ENCODE measurements at places on chromosomes 5 and 9. TPM values are rescaled to one million over a fixed set of nuclear protein-coding genes. Genes with fewer than 3 reads are reported as not detected.

- DNase-seq = no peak
- H3K4me1 ChIP-seq = no peaks in the 10 kb centered on the region
- H3K27ac ChIP-seq = no peak overlapping the region
Observed at GRCh38 chr5:88377240-88377639, 108.6 kb upstream of the TMEM161B start.

DNA sequence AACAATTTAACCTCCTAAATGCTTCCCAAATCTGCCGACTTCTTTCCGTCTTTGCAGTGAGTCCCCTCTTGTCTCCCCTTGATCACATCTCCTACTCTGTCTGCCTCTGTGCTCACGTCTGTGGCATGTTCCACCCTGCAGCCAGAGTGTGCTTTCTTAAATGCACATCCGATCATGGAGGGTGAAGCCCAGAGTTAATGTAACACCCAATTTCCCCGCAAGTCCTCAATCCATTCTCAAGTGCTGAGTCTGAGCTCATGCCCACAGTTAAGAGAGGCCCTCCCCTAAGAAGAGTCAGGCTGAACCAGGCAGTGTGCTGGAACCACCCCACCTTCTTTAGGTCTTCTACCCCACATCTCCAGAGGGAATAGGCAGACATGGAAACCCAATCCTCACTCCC is 164.8 kb downstream of the EPB41L4A start:
- H3K4me3 ChIP-seq = no peak overlapping the region
- no peak for DNase-seq
- no peaks in the 10 kb centered on the region for H3K27me3 ChIP-seq
- H3K36me3 ChIP-seq = no peaks in the 10 kb centered on the region
- H3K4me1 ChIP-seq = peaks cover 17% of the 10 kb centered on the region

GRCh38 chr5:72326306-72326649 is 6.1 kb downstream of the PTCD2 start:
- H3K4me3 ChIP-seq = no peak overlapping the region
- peaks cover 11% of the 10 kb centered on the region for H3K36me3 ChIP-seq
- DNase-seq = no peak

DNA sequence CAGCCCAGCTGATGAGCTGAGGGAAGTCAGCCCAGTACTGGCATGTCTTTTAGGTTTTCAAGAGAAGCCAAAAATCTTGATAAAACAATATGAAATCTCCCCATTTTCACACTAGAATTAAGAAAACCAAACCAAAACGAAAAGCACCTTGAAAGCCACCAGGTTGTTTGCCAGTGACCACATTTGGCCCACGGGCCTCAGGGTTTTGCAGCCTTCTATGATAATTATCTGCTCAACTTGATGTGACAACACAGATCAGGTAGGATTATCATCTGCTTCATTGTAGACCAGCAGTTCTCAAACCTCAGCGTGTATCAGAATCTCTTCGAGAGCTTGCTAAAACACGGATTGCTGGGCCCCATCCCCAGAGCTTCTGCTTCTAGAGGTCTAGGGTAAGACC is 101.4 kb downstream of the GALNT10 start:
- DNase-seq = no peak
- H3K4me1 ChIP-seq = peaks cover 28% of the 10 kb centered on the region
- H3K27ac ChIP-seq = no peak overlapping the region
- no peaks in the 10 kb centered on the region for H3K27me3 ChIP-seq
- H3K4me3 ChIP-seq = no peak overlapping the region

DNA sequence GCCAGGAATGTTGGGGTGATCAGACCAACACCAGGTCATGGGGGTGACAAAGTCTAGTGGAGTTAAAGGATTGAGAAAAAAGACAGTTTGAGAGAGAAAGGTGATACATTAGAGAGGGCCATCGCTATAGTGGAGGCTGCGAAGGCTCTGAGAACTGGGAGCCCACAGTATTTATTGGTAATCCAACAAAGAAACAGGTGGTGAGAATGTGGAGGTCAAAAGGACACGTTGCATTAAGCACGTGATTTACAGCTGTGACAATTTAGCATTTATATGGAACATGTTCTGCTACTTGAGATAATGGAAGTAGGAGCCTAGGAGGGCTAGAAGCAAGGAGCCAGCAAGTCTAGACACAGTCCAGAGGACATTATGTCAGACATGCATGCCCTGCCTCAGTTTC is 2086.5 kb upstream of the C9orf72 start:
- H3K4me3 ChIP-seq = no peak overlapping the region
- no peaks in the 10 kb centered on the region for H3K4me1 ChIP-seq
- no peak overlapping the region for H3K27ac ChIP-seq
- DNase-seq = no peak
- H3K27me3 ChIP-seq = no peaks in the 10 kb centered on the region

GRCh38 chr5:157446412-157446935 is 13.5 kb upstream of the NIPAL4 start:
- H3K36me3 ChIP-seq = no peaks in the 10 kb centered on the region
- H3K27me3 ChIP-seq = no peaks in the 10 kb centered on the region

GRCh38 chr5:102819634-102820033 is 64.5 kb downstream of the PAM start:
- H3K4me1 ChIP-seq = peaks cover 13% of the 10 kb centered on the region
- H3K27me3 ChIP-seq = no peaks in the 10 kb centered on the region
- DNase-seq = no peak
- H3K36me3 ChIP-seq = no peaks in the 10 kb centered on the region
- H3K4me3 ChIP-seq = no peak overlapping the region

GRCh38 chr5:76371960-76372322 is 31.1 kb upstream of the IQGAP2 start:
- DNase-seq = no peak
- H3K4me3 ChIP-seq = no peak overlapping the region

DNA sequence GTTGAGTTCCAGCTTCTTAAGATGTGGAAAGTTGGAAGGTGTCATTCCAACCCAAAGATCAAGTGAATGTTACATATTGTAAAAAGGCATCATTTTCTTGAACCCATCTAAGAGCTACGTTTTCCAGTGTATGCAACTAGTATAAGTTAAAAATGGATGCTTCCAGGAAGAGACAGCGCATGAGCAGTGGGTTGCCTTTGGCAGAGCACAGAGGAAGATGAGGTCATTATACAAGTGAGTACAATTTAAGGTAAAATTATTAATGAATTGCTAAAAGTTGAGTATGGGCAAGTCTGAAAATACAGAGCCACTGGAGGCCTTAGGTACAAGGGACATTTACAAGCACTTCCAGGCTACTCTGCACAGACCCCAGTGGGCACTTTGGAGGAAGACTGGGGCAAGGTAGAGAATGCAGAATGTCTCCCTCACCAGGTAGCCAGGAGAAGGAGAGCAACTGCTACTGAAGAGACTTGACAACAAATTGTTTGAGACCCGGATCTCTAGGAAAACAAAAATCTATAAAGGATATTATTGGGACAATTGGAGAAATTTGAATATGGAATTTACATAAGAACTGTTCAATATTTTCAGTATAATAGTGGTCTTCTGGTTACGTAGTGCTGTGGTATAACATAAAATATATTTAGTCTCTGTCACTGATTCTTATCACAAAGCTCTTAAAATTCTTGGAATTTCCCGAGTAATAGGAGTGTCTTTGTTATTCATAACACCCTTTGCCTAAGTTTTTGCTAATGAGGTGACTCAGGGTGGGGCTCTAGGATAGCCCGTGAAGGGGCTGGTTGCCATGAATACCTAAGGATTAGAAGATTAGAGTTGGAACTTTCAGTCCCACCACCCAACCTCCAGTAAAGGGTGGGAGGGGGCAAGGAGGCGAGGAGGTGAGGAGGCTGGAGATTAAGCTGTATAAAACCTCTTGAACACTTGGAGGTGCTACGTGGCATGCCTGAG is 129.9 kb upstream of the FER start:
- H3K27me3 ChIP-seq = peaks cover 2% of the 10 kb centered on the region
- no peaks in the 10 kb centered on the region for H3K4me1 ChIP-seq
- H3K4me3 ChIP-seq = no peak overlapping the region
- no peaks in the 10 kb centered on the region for H3K36me3 ChIP-seq

DNA sequence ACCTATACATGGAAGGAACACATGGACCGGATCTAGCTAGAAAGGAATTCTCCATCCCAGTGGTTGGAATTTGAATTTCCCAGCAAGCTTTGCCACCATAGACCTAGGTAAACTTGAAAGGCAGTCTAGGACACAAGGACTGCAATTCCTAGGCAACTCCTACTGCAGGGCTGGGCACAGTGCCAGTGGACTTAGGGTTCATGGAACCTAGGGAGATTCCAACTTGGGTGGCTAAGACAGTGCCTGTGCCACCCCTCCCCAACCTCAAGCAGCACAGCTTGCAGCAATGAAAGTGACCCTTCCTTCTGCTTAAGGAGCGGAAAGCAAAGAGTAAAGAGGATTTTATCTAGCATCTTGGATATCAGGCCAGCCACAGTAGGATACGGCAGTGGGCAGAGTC is 663.3 kb downstream of the ELAVL2 start:
- no peaks in the 10 kb centered on the region for H3K36me3 ChIP-seq
- no peak overlapping the region for H3K27ac ChIP-seq
- H3K4me1 ChIP-seq = no peaks in the 10 kb centered on the region
- no peak for DNase-seq

DNA sequence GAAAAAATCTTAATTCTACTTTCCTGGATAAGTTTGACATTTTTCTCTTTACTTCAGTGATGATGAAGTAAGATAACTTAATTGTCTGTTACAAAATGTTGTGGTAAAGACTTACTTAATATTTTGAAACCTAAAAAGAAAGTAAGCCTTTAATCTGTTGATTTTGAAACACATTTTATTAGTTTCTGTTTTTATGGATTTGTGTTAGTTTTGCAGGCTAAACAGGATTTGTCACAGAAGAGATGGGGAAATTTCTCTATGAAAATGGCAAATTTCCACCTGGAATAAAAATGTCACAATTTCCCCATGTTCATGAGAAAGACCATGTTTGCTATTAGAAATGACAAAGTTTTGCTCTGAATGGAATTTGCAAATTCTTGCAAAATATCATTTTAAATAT is 237.1 kb downstream of the RFX3 start:
- H3K27ac ChIP-seq = no peak overlapping the region
- H3K4me1 ChIP-seq = no peaks in the 10 kb centered on the region
- H3K4me3 ChIP-seq = no peak overlapping the region
- DNase-seq = no peak

- no peak overlapping the region for H3K4me3 ChIP-seq
- peaks cover 4% of the 10 kb centered on the region for H3K36me3 ChIP-seq
- peaks cover 11% of the 10 kb centered on the region for H3K4me1 ChIP-seq
- no peaks in the 10 kb centered on the region for H3K27me3 ChIP-seq
Observed at GRCh38 chr9:128162215-128163026, 2.4 kb downstream of the BBLN start.

- H3K36me3 ChIP-seq = no peaks in the 10 kb centered on the region
- H3K4me1 ChIP-seq = peaks cover 14% of the 10 kb centered on the region
- H3K4me3 ChIP-seq = no peak overlapping the region
- no peak for DNase-seq
- H3K27me3 ChIP-seq = no peaks in the 10 kb centered on the region
- no peak overlapping the region for H3K27ac ChIP-seq
Observed at GRCh38 chr9:114099669-114100270, 678 bp upstream of the KIF12 start.

DNA sequence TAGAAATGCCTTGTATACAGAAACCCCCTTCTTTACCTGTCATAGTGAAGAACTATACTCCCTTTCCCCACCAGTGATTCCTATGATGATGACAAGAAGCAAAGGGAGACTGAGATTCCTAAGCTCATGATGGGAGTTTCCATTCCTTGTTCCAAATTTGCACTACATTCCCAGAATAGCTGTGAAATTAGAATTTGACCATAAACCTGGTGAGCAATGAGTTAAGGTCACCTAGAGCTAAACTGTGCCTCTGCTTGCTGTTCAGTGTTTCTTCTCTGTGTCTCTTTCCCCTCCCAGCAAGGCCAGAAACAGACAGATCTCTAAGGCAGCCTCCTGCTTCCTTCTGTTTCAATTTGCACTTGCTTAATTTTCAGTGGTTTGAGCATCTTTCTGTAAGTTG is 332.1 kb downstream of the PIK3R1 start:
- H3K27me3 ChIP-seq = peaks cover 2% of the 10 kb centered on the region
- H3K27ac ChIP-seq = no peak overlapping the region
- no peaks in the 10 kb centered on the region for H3K4me1 ChIP-seq
- DNase-seq = no peak
- no peaks in the 10 kb centered on the region for H3K36me3 ChIP-seq
- no peak overlapping the region for H3K4me3 ChIP-seq

- H3K4me3 ChIP-seq = no peak overlapping the region
- no peak for DNase-seq
- no peaks in the 10 kb centered on the region for H3K27me3 ChIP-seq
- H3K4me1 ChIP-seq = no peaks in the 10 kb centered on the region
Observed at GRCh38 chr5:124477062-124477461, 269.4 kb downstream of the ZNF608 start.

GRCh38 chr9:88219601-88220000 is 81.3 kb upstream of the SPATA31C2 start:
- H3K4me1 ChIP-seq = no peaks in the 10 kb centered on the region
- H3K4me3 ChIP-seq = no peak overlapping the region
- H3K27ac ChIP-seq = no peak overlapping the region
- H3K27me3 ChIP-seq = no peaks in the 10 kb centered on the region

- no peak overlapping the region for H3K27ac ChIP-seq
Observed at GRCh38 chr9:108125625-108126024, 636.1 kb upstream of the KLF4 start.

DNA sequence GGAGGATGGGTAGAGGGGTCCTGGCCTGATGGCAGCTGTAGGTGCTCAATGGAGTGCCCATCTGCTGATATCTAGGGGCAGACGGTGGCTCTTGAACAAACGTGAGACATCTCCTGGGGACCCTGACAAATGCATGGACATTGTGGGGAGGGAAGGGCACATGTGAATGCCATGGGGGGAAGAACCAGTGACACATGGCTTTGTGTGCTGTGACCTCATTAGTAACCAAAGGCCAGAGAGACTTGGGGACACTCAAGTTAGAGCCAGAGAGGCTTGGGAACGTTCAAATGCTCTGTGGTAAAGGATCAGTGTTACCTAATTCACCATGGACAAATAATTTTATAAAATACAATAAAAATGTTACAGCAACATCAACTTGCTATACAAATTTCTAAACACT is 151.8 kb downstream of the ESM1 start:
- no peaks in the 10 kb centered on the region for H3K27me3 ChIP-seq
- no peak overlapping the region for H3K4me3 ChIP-seq

- H3K4me3 ChIP-seq = no peak overlapping the region
- no peak overlapping the region for H3K27ac ChIP-seq
- peaks cover 41% of the 10 kb centered on the region for H3K4me1 ChIP-seq
- H3K27me3 ChIP-seq = no peaks in the 10 kb centered on the region
- no peak for DNase-seq
Observed at GRCh38 chr5:6730807-6731206, 17.6 kb downstream of the TENT4A start.

GRCh38 chr9:130698514-130698913 is 4.9 kb downstream of the EXOSC2 start:
- no peaks in the 10 kb centered on the region for H3K27me3 ChIP-seq
- H3K4me3 ChIP-seq = no peak overlapping the region
- H3K4me1 ChIP-seq = peaks cover 6% of the 10 kb centered on the region

The PCDHA12 gene
- not detected for total RNA-seq

The CER1 gene
- not detected for total RNA-seq

The QRFP gene
- total RNA-seq = not detected

The PAM gene
- 176 TPM for total RNA-seq

The NR5A1 gene
- not detected for total RNA-seq

The PRR7 gene
- 6.5 TPM for total RNA-seq

The HSPB3 gene
- not detected for total RNA-seq

The ELAVL2 gene
- 0.20 TPM for total RNA-seq

The HTR1A gene
- total RNA-seq = not detected

The MCIDAS gene
- total RNA-seq = not detected

The GRXCR2 gene
- not detected for total RNA-seq
